ENCODE measurements at places on chromosomes 12 and 14. TPM values are rescaled to one million over a fixed set of nuclear protein-coding genes. Genes with fewer than 3 reads are reported as not detected.

DNA sequence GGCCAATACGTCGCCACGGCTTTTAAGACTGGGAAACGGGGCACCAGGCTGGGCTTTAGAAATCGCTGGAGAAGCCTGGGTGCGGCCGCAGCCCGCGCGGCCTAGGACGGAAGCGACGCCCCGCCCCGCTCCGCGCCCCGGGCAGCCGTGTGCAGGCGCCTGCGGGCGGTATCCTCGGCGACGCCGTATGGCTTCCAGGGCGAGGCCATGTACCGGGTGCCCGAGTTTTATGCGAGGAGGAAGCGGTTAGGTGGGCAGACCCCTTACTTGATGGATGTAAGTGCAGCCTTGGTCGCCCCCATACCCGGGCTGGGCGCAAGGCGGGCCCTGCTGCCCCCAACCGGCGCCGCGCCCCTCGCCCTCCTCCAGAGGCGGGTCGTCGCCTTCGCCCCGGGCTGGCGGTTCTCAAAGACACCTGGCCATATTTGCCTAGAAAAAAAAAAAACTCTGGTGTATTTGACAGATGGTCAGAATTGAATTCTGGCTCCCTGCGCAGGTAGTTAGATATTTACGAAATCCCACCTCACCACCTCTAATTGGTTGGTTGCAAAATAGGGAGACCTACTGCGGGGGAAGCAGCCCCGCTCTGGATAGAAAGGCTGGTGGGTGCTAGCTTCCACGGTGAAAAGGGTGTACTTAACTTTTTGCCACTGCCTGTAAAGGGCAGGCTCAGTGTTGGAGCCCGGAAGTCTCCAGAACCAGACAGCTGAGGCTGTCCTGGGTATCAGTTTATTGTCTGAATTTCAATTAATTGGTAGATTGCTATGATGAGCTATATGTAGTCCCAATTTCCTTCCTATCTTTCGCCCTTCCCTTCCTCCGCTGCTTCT, at the start of gene PPP1R36:
PPP1R36 (plus strand) TSS at position 171 of the 830 bp plus-strand sequence; CDS start at position 208, 37 bp downstream.
- H3K27ac ChIP-seq = no peak within 1 kb of the TSS
- H3K4me3 ChIP-seq = peak within 1 kb of the TSS; percentile 66
- H3K4me1 ChIP-seq = peaks cover 14% of the 10 kb centered on the region
- H3K36me3 ChIP-seq = no peaks in the 10 kb centered on the region
- H3K27me3 ChIP-seq = no peaks in the 10 kb centered on the region

GRCh38 chr12:26247873-26248272, 52.5 kb downstream of the SSPN start:
- H3K27ac ChIP-seq = no peak overlapping the region
- DNase-seq = no peak
- H3K4me3 ChIP-seq = no peak overlapping the region
- H3K36me3 ChIP-seq = no peaks in the 10 kb centered on the region
- H3K4me1 ChIP-seq = no peaks in the 10 kb centered on the region
- no peaks in the 10 kb centered on the region for H3K27me3 ChIP-seq

GRCh38 chr12:3655328-3655900, 97.5 kb downstream of the CRACR2A start:
- no peak overlapping the region for H3K4me3 ChIP-seq
- H3K36me3 ChIP-seq = no peaks in the 10 kb centered on the region
- no peak for DNase-seq
- no peaks in the 10 kb centered on the region for H3K4me1 ChIP-seq
- H3K27me3 ChIP-seq = no peaks in the 10 kb centered on the region
- no peak overlapping the region for H3K27ac ChIP-seq

DNA sequence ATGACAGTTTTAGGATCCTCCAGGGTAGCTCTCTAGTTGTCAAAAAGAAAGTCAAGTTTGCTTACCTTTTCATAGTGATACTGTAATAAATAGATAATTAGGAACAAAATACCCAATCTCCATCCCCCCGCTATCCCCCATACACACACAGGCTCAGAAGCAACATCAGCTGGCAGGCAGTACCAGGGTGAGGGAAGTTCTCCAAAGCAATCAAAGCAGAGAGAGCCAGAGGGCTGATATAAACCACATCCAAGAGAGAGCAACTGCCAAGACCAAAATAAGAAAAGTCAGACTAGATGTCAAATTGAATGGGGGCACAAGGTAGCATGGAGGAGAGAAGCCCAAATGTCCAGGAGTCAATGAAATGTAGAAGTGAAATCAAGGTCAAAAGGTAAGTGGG, 80.2 kb upstream of the PTPRR start:
- no peak for DNase-seq
- peaks cover 14% of the 10 kb centered on the region for H3K4me1 ChIP-seq
- H3K27me3 ChIP-seq = no peaks in the 10 kb centered on the region
- no peaks in the 10 kb centered on the region for H3K36me3 ChIP-seq

DNA sequence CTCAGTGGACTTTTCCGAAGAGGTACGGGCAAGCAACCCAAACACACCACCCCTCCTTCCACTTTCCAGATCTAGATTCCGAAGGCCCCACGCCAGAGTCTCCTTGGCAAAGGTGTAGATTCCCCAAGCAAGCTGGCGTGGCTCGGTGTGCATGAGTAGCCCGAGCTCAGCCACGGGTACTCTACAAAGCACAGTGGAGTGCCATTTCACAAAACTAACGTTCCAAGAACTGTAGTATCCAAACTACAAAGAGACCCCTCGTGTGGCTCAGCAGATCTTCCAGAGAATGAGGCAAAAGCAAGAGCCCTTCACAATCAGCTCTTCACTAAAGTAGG, 72.1 kb downstream of the FOXN3 start:
- H3K4me3 ChIP-seq = no peak overlapping the region
- H3K4me1 ChIP-seq = peaks cover 39% of the 10 kb centered on the region
- H3K27me3 ChIP-seq = no peaks in the 10 kb centered on the region
- no peak overlapping the region for H3K27ac ChIP-seq

Gene FOXA1
- total RNA-seq = not detected

- no peak overlapping the region for H3K4me3 ChIP-seq
- no peaks in the 10 kb centered on the region for H3K36me3 ChIP-seq
- no peak overlapping the region for H3K27ac ChIP-seq
- H3K27me3 ChIP-seq = no peaks in the 10 kb centered on the region
- H3K4me1 ChIP-seq = peaks cover 26% of the 10 kb centered on the region
Measured at GRCh38 chr12:107514887-107515445, 170.6 kb upstream of the PWP1 start.

DNA sequence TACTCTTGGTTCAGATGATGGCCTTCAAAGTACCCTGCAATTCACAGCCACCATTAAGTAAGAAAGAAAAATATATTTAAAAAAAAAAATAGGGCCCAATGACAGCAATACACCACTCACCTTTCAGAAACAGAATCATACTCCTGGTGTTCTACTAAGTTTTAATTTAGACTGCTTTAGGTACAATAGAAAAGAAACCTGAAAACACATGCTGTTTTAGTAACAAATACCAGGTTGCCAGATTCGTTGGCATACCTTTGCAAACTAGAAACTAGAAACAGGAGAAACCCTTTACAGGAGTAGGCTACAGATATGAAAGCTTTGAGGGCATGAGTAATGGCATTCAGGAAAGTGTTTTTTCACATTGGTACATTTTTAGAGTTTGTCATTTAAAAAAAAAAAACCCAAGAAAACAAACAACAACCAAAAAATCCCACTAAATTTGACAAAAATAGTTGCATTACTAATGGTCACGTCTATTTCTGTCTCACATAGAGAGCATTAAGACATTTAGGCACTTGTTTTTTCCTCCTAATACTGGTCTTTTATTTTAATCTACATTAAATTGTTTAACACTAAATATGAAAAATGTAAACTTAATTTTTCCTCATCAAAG, 4.0 kb downstream of the SIX1 start:
- peaks cover 64% of the 10 kb centered on the region for H3K27me3 ChIP-seq
- no peak for DNase-seq
- H3K27ac ChIP-seq = no peak overlapping the region
- H3K4me3 ChIP-seq = no peak overlapping the region
- no peaks in the 10 kb centered on the region for H3K36me3 ChIP-seq

DNA sequence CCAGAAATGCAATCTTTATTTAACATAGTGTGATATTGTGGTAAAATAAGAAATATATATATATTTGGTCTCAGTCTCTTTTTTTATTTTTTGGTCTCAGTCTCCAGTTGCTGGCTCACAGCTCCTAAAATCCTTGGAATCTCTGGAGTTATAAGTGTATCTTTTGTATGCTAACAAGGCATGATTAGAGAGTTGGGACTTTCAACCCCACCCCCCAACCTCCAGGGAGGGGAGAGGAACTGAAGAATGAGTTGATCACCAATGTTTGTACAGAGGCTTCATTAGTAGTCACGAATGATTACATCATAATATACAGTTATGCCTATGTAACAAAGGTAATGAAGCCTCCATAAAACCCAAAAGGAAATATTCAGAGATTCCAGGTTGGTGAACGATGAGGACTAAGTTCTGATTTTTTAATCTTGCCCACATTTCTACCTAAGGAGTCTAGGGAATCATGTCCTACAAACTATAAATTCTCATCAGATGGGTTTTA, 22.8 kb upstream of the LALBA start:
- no peak overlapping the region for H3K4me3 ChIP-seq
- no peaks in the 10 kb centered on the region for H3K4me1 ChIP-seq
- H3K36me3 ChIP-seq = no peaks in the 10 kb centered on the region

Gene SERPINA9
- 2.3 TPM for total RNA-seq

DNA sequence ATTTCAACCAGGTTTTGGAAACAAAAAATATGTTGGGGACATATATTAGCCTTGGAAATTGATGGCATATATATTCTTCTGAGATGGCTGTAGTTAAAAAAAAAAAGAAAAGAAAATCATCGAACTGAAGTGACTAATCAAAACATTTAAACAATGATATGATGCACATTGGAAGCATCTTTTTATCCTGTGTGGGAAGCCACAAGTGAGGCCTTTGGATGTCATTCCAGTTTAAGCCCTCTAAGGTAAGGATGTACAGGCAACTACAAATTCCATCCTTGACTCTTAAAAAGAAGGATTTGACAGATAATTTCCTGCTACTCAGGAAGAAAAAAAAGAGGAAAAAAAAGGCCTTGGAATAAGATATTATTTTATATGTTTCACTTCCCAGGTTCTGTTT, 9.6 kb upstream of the PTPRB start:
- no peak overlapping the region for H3K4me3 ChIP-seq
- H3K4me1 ChIP-seq = peaks cover 41% of the 10 kb centered on the region
- H3K27me3 ChIP-seq = no peaks in the 10 kb centered on the region
- no peak overlapping the region for H3K27ac ChIP-seq
- no peak for DNase-seq

GRCh38 chr12:77045183-77045582, 20.2 kb downstream of the E2F7 start:
- no peaks in the 10 kb centered on the region for H3K36me3 ChIP-seq
- H3K27ac ChIP-seq = no peak overlapping the region
- H3K4me1 ChIP-seq = no peaks in the 10 kb centered on the region

Gene SLC8A3
- 0.95 TPM for total RNA-seq

Gene IL22
- not detected for total RNA-seq

DNA sequence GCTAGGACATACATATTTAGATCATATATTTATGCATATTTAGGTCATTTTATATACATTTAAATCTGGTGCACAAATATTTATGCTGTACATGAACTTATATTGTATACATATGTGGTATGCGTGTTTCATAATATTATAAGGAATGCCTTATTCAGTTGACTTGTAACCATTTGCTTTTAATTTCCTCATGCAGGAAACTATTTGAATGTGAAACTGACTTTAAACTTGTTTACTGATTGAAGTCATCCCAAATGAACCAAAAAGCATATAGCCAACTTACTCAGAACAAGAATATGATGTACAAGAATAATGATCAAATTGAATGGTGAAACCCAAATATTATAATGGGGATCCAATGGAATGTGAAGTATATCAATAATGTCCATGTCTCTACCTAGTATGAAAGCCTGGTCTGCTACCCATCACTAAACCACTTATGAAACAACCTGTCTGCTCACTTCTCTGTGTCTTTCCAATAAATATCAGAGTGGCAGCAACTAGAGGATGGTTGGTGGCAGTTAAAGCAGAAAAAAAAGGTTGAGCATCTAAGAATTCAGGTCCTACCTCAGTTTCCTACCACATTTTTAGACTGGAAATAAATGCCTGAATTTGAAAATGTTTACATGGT, 38.3 kb downstream of the RPS6KA5 start:
- no peak for DNase-seq
- no peaks in the 10 kb centered on the region for H3K4me1 ChIP-seq
- H3K36me3 ChIP-seq = no peaks in the 10 kb centered on the region
- H3K4me3 ChIP-seq = peak overlapping the region; percentile 61

Gene ANAPC5
- 174 TPM for total RNA-seq

GRCh38 chr14:83372271-83372670, 1838.6 kb upstream of the SEL1L start:
- no peak for DNase-seq
- no peaks in the 10 kb centered on the region for H3K4me1 ChIP-seq
- H3K27ac ChIP-seq = no peak overlapping the region
- no peaks in the 10 kb centered on the region for H3K36me3 ChIP-seq
- no peak overlapping the region for H3K4me3 ChIP-seq
- H3K27me3 ChIP-seq = no peaks in the 10 kb centered on the region

- DNase-seq = no peak
- H3K4me1 ChIP-seq = no peaks in the 10 kb centered on the region
- no peak overlapping the region for H3K27ac ChIP-seq
- no peaks in the 10 kb centered on the region for H3K36me3 ChIP-seq
- no peaks in the 10 kb centered on the region for H3K27me3 ChIP-seq
Measured at GRCh38 chr14:70721542-70721941, 79.8 kb downstream of the TTC9 start.

Gene PPP4R3A
- total RNA-seq = 57.5 TPM

GRCh38 chr14:85596562-85596961, 66.6 kb downstream of the FLRT2 start:
- no peak overlapping the region for H3K27ac ChIP-seq
- no peaks in the 10 kb centered on the region for H3K27me3 ChIP-seq
- H3K4me3 ChIP-seq = no peak overlapping the region
- H3K36me3 ChIP-seq = no peaks in the 10 kb centered on the region
- H3K4me1 ChIP-seq = no peaks in the 10 kb centered on the region

- H3K4me3 ChIP-seq = no peak overlapping the region
- H3K27ac ChIP-seq = no peak overlapping the region
- H3K27me3 ChIP-seq = no peaks in the 10 kb centered on the region
- H3K4me1 ChIP-seq = no peaks in the 10 kb centered on the region
- H3K36me3 ChIP-seq = no peaks in the 10 kb centered on the region
- DNase-seq = no peak
Measured at GRCh38 chr14:37013078-37013477, 159.3 kb downstream of the SLC25A21 start.

Gene TMEM63C
- total RNA-seq = not detected

DNA sequence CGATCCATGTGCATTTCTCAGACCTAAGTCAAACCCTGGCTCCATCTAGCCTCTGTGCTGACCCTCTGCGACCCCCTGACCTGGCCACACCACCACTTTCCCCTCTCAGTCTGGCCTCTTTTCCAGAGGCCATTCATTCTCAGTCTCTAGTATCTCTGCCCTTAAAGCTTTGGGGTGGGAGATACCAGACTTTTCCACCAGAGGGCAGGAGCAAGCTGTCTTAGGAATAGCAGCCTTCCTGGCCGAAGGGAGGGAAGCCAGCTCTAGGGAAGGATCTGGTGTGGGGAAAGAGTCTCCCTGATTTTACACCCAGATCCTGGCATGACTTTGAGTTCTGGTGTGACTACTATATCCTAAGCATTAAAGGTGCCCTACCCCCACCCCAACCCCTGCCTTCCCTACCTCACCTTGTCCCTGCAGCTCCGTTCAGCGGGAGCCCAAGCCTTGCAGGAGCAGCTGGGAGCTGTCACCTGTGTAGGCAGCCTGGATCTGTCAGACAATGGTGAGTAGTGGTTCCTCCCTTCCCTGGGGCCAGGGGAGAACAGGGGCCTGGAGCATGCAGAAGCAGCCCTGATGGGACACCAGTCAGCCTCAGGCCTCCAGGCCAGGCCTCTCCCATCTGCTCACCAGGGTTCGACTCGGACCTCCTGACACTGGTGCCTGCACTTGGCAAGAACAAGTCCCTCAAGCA, 6.6 kb downstream of the CARMIL3 start:
- no peaks in the 10 kb centered on the region for H3K36me3 ChIP-seq
- peak; percentile 64 for DNase-seq
- no peak overlapping the region for H3K27ac ChIP-seq
- H3K4me3 ChIP-seq = no peak overlapping the region
- H3K27me3 ChIP-seq = no peaks in the 10 kb centered on the region
- H3K4me1 ChIP-seq = no peaks in the 10 kb centered on the region
